MG63 (cell line): ENCODE measurements at places on chromosomes 4 and X.

- no peak for DNase-seq
Observed at GRCh38 chr4:13840502-13841190, 213.1 kb upstream of the BOD1L1 start.

DNA sequence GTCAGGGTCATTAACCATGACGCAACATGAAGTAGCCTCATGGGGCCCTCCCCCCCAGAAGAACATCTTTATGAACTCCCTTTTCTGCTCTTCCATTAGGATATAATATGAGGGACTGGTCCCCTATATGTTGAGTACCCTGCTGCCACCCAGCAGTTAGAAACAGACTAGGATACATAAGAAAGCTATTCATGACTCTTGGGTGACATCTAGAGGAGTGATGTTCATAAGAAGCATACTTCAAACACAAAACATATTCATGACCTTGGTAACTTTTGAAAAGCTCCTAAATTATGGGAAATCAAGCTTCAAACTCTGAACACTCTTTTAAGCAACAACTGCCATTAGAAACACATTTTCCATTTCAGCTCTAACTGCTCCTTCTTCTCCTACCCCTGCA is 155.2 kb upstream of the SPIN4 start:
- DNase-seq, result no peak

GRCh38 chr4:60808726-60809485 is 391.2 kb upstream of the ADGRL3 start:
- no peak for DNase-seq

- no peak for DNase-seq
Observed at GRCh38 chrX:111354496-111354895, 57.5 kb downstream of the DCX start.

DNA sequence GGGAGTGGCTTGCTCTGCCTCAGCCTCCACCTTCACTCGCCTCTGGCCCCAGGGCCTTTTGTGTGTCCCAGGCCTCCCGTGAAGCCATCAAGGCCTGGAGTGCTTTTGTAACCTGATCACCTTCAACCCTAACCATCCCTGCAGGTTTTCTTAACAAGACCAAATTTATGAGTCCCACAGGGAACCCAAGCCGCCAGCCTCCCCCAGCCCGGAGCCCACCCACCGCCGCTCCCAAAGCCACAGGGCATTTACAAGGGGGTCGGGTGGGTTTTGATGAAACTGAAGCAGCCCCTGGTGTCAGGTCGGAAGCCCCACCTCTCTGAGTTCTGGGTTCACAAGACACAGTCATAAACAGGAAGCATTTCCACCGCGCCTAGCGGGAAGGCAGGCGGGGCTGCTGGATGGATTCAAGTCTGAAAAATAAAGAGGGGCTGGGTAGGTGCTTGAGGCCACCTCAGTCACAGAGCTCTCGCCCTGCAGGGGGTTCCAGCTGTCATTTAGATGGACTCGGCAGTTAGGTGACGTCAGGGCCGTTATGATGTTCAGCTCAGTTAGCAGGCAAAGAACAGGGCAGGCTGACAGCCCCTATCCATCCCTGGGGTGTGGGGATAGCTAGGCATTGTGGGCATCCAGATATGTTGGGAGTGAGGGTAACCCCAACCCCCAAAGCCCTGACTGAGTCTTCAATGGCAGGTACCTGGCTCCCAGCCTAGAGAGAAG is 128.5 kb downstream of the BCOR start:
- DNase-seq, result no peak

DNA sequence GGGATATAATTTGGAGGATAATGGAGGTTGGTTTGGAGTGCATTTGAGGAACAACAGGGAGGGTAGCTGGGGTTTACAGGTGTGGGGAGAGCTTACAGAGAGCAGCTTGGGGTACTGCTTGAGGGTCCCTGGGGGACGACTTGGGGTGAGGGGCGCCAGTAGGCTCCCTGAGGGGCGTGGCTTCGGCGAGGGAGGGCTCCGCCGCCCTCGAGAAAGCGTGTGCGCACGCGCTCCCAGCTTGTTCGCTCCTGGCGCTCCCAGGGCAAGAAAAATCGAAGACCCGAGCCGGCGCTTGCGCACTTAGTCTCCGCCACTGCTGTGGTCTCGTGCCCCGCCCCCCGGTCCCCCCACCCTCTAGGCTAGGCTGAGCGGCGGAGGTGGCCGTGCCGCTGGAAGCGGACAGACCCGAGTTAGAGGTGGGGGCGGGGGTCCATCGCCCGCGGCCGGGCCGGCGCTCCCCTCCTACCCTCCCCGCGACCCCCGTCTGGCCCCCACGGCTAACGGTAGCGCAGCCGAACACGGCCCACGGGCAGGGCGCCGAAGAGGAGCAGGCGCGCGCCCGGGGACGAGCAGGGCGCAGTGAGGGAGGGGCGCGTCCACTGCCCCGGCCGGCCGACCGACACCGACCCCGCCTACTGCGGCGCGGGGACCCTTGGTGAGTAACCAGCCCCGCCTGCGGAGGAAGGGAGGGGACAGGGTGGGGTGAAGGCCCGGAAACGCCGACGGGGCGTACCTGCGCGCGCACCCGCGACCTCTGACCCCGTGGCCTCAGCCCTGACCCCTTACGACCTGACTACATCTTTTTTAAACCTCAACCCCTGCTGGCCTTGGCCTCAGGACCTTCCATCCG is 5.4 kb upstream of the CCDC120 start:
- peak; percentile 65 for DNase-seq

- no peak for DNase-seq
Observed at GRCh38 chr4:129515356-129515755, 419.4 kb downstream of the C4orf33 start.

DNA sequence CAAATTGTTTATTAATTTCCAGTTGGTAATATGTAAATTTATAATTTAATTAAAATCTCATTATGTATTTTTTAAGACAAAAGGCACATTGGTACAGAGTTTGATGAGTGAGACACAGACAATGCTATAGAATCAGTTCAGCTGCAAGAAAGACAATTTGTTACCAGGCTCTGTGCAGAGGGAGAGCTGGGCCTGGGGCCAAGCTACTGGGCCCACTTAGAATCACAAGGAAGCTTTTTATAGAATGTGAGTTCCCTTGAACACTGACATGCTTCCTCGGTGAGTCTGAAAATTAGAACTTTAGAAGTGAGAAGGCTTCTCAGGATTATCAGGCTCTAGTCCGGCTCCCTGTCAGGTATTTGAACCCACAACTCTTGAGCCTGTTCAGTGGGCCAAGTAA is 129.0 kb downstream of the AFF2 start:
- DNase-seq, result no peak

DNA sequence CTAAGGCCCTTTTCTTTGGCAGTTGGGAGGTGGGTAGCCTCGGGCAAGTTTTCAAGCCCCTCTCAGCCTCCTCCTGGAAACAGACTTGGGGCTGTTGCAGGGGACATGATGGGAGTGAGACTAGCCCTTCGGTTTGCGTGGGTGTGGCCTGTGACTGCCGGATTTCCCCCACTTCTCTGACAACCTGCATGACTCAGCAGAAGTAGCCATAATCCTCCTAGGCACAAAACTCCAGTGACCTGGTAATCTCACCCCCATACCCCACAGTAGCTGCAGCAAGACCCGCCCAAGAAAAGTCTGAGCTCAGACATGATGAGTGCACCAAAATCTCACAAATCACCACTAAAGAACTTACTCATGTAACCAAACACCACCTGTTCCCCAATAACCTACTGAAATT is 433.7 kb upstream of the AMOT start:
- no peak for DNase-seq

DNA sequence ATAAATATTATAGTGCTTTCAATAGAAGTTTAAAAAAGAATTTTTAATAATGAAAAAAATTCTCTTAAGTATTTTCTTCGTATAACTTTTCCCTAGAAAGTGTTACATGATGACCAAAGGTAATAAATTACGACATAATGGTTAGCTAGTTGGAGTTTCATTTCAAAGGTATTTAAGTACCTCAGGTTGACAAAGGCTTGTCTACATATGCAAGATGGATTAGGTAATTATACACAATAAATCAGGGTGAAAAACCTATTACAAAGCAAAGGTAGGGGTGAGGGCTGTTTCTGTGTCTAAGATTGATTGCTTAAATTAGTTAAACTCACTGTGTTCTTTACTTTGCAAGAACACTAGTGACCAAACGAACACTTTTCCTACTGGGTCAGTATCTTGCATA is 508.5 kb upstream of the FAT1 start:
- no peak for DNase-seq

GRCh38 chrX:13598877-13599276 is 29.5 kb downstream of the EGFL6 start:
- peak; percentile 19 for DNase-seq

DNA sequence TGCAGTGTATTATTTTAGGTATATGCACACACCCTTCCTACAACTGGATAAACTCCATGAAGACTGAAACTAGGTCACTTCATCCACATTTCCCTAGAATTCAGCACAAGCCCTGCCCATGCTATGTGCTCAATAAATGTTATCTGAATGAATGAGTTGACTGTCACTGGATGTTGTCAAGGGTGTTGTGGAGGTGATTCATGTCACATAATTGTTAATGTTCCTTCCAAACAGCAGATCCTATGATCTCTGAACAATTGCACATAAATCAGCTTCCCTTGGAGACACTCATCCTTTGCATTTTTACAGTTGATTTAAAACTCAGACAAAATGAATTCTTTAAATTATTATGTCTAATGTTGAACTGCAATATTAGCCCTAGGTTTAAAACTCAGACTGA is 154.7 kb downstream of the TSPAN5 start:
- no peak for DNase-seq

DNA sequence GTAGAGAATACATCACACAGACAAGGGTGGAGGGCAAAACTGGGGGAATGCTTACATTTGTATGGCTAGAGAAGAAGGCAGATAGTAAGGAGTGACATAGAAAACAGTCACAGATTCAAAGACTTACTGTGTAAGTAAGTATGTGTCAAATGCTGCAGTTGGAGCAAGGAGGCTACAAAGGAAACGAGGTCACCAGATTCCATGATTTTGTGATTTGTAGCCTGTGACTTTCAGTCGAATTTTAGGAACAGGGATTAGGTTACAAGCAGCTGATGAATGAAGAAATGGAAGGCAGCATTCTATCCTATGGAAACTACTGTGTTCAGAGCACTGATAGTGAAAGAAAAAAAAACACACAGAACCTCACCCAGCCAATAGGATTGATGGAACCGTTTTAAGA is 407.9 kb downstream of the IL15 start:
- no peak for DNase-seq
